Activated CD8-positive, alpha-beta memory T cell treated with anti-CD3 and anti-CD28 coated beads for 1 hour (primary cell): ENCODE measurements at places on chromosomes 7 and 10.

GRCh38 chr7:105309235-105310169 is 79.2 kb downstream of the SRPK2 start:
- DNase-seq = no peak

DNA sequence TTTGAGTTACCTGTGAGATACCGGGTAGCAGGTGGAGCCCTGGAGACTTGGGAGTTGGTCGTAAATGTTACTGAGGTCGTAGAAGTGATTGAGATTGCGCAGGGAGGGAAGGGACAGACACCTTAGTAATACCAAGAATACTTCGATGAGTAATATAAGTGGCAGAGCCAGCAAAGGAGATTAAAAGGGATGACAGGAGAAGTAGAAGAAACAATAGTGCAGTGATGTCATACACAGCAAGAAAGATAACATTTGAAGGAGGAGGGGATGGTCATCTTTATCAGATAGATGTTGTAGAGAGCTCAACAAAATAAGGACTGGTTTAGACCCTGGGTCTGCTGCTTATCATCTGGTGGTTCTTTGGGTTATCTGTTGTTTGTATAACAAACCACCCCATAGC is 5.0 kb downstream of the BCCIP start:
- no peak for DNase-seq

GRCh38 chr10:30034433-30035137 is 24.8 kb downstream of the JCAD start:
- DNase-seq = no peak

DNA sequence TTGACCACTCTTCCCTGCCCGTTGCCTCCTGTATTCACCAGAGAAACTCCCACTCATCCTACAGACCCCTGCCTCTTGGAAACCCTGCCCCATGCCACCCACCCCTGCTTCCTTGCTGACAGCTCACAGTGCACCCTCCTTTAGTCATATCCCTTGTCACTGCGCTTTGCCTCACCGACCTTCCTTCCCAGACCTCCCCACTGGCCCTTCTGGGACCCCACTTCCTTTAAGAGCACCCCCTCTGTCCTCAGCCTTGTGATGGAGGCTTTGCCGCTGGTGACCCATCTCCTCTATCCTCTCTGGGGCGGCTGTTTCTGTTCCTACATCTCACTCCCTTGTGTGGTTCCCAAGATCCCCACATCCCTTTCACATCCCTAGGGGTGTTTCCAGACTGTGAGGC is 92.8 kb upstream of the ZMIZ1 start:
- no peak for DNase-seq

DNA sequence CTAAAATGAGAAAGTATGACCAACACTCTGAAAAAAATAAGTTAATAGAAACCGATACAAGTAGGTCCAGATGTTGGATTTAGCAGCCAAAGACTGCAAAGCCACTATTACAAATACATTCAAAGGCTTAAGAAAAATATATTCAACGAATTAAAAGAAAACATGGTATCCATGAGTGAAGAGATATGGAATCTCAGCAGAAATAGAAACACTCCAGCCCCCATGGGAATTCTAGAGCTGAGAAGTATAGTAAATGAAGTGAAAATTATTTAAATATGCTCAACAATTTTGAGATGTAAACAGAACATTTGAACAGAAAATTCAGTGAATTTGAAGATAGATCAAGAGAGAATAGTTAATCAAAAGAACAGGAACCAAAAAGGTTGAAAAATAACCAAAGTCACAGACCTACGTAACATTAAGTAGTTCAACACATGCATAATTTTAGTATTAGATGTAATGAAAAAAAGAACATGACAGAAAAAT is 72.0 kb upstream of the WIPF3 start:
- no peak for DNase-seq

DNA sequence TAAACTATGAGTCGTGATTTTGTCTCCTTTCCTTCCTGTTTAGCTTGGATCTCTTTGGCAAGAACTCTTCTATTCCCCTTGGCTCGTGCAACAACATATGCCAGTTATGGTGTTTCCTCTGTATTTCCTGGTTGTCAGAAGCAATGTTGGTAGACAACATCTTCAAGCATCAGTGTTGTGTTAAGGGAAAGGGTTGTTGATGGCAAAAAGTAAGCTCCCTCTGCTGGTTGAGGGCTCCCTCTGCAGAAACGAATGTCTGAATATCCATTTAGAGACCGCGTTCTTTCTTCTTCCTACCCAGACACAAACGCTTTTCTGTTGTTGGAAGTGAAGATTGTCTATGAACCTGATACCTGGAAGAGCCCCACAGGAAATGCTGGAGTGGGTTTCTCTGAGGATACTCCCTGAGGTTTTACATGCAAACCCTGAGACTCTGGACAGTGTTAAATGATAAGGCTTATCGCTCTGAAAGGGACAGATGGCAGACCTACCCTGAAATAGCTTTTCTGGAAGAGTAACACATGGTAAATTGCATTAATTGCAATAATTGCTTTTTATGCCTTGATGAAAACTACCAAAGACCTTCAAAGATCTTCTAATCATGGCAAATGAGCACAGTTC is 23.5 kb upstream of the C1QL3 start:
- DNase-seq = no peak

GRCh38 chr7:40213856-40214255 is 79.1 kb downstream of the SUGCT start:
- DNase-seq = no peak

DNA sequence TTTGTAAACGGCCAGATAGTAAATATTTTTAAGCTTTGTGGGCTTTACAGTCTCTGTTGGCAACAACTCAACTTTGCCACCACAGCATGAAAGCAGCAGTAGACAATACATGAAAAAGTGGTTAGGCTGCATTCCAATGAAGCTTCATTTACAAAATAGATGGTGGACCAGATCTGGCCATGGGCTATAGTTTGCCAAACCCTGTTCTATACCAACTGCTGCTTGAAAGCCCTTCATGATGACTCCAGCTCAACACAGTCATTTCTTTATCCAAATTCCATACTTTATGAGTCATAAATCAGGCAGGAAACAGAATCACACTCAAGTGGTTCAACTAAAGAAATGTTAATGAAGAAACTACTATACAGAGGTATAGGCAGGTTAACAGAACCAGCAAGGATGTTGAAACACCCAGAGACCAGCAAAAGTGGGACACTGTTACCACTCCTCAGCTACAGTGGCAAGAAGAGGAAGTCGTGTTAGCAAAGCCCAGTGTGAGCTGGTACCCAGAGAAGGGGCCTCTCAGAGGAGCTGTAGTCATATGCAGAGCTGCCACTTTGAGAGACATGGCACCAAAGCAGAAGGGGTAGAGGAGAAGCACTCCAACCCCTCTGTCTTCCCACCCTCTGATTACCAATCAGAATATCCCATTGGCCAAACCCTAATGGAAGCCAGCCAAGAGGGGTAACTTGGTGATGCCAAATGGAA is 72.5 kb downstream of the PRLHR start:
- DNase-seq = no peak

- no peak for DNase-seq
Measured at GRCh38 chr10:13784067-13784466, 197.3 kb downstream of the PRPF18 start.

DNA sequence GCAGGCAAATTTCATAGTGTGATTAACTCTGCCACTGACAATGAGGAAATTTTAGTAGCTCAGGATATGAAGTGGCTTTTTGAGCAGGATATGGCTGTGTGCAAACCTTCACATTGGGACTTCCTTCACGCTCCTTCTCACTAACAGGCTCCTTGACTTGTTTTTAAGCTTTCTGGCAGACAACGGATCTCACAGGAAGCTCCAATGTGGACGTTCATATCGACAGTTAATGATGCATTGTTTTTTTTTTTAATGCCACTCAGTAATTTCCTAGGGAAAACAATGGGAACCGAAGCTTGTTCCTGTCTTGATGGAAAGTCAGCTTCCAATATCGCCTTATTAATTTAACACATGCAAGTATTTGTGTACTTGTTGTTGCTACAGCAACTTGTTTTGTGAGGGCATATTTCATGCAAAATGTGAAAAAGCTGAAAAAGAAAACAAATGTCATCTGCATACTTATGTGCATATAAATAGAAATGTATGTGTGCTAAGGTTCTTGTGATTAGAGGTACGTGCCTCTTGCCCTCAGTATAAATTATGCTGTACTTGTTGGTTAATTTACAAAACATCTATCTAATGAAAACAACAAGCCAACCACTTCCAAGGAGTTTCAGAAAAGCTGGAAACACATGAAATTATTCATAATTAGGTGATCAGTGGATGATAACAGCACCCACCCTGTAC is 84.7 kb downstream of the NRP1 start:
- no peak for DNase-seq

GRCh38 chr10:58291538-58292174 is 22.7 kb downstream of the CISD1 start:
- no peak for DNase-seq

DNA sequence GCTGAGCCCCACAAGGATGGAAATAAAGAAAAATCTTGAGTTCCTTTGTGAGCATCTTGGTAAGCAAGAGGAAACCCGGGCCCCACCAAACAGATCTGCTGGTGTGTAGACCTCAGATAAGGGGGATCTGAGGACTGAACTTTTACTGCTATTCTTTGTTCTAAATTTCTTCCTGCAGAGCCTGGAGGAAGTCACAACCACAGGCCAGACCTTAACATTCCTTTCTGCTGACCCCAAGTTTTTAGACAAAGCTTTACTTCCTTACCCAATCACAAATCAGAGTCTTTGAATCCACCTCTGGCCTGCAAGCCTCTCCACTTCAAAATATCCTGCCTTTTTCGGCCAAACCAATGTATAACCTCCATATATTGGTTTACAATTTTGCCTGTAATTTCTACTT is 352.6 kb upstream of the AUTS2 start:
- no peak for DNase-seq

- no peak for DNase-seq
Measured at GRCh38 chr7:135843214-135843613, 94.6 kb upstream of the FAM180A start.

DNA sequence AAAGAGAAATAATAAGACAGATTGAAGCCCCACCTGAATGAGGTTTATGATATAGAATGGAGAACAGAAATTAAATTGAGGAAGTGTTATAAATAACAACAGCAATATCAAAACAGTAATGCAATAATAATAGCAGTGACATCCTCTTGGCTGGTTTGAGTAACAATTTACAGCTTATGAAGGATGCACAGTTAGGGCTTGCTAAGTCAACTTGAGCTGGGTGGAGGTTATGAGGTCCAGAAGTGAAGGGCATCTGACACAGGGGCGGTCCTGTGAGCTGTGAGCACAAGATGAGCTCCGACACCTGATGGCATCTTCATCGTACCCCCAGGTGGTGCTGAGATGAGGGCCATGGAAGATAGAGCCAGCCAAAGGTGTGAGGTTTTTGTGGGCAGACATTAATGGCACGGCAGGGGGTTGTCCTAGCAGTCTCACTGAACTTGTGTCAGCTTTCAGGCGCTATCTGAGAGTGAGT is 30.5 kb downstream of the ARHGAP22 start:
- DNase-seq = no peak

DNA sequence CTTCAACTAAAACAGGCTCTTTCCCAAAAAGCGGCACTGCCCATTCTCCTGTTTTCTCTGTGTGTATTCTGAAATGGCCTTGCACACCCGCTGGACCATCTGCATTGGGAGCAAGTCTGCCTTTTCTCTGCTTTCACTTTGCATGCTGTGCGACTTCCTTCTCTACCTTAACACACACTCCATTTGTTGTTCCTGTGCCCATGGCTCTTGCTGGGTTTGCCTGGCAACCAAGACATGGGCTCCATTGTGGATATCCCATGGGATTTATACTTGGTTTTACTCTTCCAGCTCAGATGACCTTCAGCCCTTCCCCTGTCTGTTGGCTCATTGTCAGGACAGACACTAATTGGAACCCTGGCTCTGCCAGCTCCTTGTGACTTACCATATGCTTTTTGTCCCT is 465.3 kb downstream of the REEP3 start:
- no peak for DNase-seq

DNA sequence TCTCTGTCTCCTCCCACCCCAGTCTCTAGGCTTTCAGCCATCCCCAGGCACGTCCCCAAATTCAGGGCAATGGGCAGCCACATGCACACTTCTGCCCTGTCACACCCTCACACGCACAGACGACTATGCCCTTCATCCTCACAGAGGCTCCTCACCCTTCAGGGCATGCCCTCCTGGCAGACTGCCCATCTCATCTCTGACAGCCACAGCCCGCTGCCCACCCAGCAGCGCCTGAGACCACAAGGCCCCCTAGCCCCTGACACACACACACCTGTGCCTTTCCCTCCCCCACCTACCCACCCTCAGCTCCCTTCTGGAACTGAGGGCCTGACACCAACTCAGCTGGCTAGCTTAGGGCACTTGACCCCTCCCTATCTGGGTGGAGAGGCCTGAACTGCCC is 23.0 kb upstream of the SLC29A3 start:
- DNase-seq = no peak

DNA sequence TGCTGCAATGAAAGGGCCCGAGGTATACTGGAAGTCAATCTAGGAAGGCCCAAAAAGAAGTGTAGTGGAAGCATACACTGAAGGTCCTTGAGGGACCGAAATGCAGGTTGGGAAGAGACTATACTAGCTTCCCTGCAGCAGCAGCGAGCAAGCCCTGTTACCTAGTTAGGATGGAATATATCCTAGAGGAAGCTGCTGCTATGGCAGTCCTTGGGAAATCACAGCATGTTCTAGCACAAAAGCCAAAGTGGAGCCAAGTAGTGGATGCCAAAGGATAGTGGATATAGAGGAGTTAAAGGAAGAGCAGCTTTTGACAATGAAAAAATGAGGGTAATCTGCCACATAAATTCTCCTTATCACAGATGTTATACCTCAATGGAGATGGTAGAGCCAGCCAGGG is 123.8 kb upstream of the STARD3NL start:
- DNase-seq = no peak

DNA sequence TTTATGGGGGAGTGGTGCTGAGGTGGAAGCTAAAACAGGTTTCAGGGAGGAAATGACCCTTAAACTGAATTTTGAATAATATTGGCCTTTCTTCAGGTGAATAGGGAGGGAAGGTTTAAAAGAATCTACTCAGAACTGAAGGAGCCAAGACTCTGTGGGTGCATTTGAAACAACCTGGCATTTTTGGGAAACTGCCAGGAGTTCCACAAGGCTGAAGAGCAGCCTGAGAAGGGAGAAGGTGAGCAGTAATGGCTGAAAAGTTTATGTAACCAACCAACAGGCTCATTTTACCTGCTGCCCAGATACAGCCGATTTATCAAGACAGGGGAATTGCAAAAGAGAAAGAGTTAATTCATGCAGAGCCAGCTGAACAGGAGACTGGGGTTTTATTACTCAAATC is 4.0 kb upstream of the PANK1 start:
- no peak for DNase-seq

DNA sequence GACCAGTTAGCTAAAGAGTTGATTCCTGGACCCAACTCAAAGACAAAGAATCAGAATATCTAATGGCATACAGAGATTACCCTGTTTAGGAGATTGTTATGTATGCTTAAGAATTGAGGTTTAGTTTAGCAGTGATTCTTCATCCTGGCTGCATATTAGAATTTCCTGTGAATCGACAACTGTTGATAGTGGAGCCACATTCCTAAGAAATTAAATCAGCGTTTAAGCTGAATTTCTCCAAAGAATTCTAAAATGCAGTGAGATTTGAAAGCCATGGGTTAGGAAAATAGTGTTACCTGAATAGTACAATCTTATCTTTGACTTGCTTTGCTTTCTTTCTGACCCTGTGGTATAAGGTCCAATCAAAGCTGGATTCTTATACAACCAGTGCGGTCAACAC is 16.4 kb upstream of the FERD3L start:
- no peak for DNase-seq

- no peak for DNase-seq
Measured at GRCh38 chr7:24737281-24737680, 20.0 kb downstream of the GSDME start.
